ENCODE measurements at places on chromosomes 4 and X. TPM values are rescaled to one million over a fixed set of nuclear protein-coding genes. Genes with fewer than 3 reads are reported as not detected.

The UCP1 gene
- 0.46 TPM for total RNA-seq

The FAM9B gene
- total RNA-seq: not detected

The RPS6KA6 gene
- total RNA-seq: 8.5 TPM

GRCh38 chr4:113537628-113538027, 223.9 kb downstream of the CAMK2D start:
- DNase-seq: no peak

DNA sequence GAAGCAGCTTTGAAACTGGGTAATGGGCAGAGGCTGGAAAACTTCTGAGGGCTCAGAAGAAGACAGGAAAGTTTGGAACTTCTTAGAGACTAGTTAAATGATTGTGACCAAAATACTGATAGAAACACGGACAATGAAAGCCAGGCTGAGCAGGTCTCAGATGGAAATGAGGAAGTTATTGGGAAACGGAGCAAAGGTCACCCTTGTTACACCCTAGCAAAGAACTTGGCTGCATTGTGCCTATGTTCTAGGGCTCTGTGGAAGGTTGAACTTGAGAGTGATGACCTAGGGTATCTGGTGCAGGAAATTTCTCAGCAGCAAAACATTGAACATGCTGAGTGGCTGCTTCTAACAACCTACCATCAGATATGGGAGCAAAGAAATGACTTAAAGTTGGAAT, 50.8 kb upstream of the FBXW7 start:
- no peak for DNase-seq

- DNase-seq: no peak
Observed at GRCh38 chr4:110617075-110617640, 5.7 kb downstream of the PITX2 start.

DNA sequence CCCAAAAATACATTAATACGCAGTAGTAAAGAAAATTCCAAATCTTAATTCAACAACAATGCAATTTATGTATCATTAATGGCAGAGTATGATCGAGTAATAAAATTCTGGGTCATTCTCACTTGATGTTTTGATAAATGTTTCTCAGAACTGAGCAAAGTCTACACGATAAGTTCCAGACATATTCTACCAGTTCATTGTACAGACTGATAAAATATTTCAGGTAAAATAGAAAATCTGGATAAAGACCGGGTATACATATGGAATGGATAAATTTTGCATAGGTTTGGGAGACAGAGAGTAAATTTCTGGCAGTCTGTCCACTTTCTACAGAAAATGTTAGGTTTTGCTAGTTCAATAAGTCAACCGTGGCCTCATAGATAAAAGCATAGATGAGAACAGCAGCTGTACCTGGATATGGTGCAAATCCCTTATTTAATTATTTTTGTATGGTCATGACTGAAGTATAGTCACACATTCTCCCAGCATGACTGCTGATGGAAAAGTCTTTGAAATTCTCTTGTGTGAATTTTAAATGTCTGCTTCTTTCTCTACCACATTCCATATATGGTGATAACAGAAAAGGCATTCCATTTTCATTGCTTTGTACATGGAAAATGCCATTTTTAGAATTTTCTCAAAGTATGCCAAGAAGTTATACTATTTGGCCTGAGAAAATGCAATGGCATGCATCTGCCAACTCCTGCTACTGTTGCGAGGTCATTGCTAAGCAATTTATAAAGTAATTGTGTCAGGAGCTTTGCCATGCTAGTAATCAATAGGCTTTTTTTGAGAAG, 301.9 kb upstream of the ARSJ start:
- DNase-seq: peak; percentile 96

DNA sequence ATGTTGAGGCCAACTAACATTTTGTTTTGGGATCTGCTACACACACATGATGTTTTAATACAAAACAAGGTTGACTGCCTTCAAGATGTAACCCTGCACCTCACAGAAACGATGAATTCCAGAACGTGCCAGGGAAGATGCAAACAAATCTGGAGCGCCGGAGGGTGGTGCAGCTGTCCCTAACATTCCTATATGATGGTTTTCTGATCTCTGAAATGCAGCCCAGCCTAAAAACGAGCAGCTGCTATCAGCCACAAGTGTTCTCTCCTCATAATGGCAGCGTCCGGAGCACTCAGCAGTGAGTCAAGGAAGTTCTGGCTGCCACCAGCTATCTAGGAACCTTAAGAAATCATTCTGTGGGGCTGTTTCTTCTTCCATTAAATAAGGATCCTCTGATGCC, 333.4 kb downstream of the NR3C2 start:
- no peak for DNase-seq

- DNase-seq: no peak
Observed at GRCh38 chr4:152594978-152595925, 59.4 kb upstream of the FBXW7 start.

DNA sequence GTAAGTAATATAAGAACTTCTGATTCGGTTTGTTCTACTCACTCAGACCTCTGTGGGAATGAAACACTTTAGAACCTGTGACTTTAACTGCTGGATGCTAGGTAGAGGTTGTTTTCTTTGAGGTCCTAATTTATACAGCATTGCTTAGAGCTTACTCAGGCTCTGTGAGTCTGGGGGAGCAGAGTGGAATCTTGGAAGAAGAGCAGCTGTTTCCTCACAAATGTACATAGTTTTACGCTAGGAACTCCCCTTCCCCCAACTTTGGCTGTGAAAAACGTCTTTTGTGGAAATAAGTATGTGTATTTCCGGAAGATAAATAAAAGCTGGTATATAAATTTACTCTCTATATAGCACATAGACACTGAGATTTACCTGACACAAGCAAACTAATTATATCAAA, 141.4 kb downstream of the NAA11 start:
- DNase-seq: no peak

Measured in astrocyte (in vitro differentiated cells and primary cell).